ENCODE measurements at places on chromosomes 5 and 9.
A peak's percentile ranks its signal among the peaks of the same experiment; 100 is the strongest.

- no peak for DNase-seq
These were observed 226.0 kb upstream of the C9orf72 start for GRCh38 chr9:27799326-27799725.

DNA sequence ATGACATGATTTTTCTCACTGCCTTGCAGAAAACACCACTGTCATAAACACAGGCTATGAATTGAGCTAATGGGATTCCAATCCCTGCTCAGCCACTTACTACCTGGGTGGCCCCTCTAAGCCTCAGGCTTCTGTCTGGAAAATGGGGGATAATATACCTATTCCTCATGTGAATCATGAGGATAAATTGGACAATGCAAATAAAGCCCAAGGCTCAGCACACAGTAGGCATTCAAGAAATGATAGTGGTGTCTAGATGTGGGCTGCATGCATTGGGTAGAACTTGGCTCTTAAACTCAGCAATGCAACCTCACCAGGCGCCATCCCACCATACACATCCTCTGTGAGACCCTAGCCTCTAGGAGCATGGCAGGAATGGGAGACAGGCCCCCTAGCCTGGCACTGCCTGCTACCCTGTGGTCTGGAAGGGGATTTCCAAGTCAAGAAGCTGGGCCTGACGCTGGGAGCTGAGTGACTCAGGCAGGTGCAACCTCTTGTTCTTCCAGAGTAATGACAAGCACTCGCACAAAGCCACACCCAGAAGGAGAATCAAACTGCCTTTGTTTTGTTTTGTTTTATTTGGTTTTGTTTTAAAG lies 2.3 kb upstream of the TNIP1 start:
- DNase-seq, result no peak

DNA sequence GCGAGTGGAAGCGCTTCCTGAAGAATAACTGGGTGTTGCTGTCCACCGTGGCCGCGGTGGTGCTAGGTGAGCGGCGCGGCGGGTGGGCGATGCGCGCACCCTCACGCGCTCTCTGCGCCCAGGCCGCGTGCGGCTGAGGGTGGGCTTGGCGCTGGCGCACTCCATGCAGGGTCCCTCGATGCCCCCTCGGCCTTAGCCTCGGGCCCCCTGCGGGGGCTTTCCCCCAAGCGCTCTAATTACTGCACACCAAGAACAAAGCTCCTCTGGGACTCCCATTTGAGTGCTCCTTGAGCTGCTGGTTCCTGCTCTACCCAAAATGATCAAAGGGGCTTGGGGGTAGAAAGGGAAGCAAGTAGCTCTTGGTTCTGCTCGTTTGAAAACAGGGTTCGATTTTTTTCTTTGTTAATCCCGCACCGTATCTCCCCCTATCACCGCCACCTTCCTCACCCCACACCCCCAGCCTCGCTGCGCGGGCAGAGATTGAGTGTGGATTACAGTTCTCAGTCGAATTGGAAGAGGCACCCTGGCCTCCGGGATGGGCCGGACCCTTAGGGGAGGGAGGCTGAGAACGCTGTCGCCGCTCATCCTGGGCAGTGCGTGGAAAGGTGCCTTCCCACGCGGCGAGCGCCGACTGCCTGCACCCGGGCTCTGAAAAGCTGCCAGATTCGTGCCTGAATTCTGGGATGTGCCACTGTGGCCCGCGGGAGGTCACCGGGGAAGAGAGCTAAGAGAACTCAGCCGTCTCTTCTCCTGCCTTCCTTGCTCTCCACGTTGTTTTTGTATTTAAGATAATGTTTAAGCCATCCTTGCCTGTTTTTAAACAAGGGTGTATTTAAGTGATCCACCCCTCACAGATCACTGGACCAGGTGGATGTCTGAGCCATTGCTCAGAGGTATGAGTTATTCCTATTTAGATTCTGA lies 697 bp downstream of the SLC1A1 start:
- DNase-seq, result peak; percentile 12

DNA sequence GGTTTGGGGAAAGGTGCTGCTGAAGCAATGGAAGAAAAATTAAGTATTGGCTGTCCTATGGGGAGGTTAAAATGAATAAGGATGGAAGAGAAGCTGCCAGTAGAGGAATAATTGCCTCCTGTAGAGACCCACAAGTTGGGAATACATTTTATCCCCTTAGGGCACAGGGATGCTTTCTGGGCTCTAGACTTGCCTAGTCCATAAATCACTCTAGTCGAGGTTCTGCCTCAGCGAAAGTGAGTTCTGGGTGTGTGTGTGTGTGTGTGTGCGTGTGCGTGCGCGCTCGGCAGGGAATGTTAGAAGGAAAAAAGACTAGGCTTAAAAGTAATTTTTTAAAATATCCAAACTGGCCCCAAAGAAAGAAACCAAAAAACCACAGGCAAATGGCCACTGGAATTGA lies 291.6 kb downstream of the DOCK8 start:
- DNase-seq, result no peak

DNA sequence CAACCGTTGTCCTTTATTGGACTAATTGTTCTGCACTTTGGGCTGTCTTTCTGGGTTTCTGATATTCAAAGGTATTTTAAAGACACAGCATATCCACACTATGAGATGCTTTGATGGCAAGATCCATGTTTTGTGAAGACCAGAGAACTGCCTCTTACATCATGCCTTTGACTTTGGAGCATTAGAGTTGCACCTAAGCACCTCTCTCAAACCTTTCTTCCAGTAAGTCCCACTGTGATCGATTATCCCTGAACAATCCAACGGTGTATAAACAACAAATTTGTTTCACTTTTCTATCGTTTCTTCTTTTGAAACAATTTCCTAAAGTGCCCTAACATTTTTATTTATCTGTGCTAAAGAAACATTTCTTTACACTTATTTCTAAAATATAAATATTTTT lies 144.4 kb downstream of the KCTD16 start:
- no peak for DNase-seq

- no peak for DNase-seq
These were observed 119.5 kb upstream of the TNC start for GRCh38 chr9:115237385-115237998.

DNA sequence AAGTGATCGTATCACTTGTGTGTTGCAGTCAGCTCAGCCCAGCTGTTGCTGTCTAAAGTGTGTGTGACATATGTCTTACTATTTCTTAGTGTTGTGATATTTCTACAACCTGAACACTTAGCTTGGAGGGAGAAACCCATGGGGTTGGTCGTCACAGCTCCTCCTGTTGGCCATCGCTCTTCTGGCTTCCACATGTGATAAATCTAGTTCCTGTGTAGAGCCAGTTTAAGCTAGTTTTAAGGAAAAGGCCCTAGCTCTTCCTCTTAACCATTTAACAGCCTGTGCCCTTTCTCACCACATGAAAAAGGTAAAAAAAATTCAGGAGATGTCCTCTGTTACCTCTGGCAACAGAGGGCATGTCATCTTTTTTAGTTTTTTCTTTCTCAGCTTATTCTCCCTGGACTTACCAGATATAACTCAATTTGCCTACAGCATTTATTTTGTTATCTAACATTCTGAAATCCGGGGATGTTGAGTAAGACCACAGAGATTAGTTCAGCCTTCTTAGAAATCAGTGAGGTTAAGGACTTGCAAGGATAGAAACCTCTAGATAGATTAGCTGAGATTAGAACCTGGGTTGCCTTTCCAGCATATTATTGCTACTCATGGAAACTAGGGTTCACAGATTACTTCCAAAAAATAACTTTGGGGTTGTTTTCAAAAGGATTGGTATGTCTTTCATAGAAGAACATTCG lies 100.4 kb downstream of the GAPVD1 start:
- no peak for DNase-seq

DNA sequence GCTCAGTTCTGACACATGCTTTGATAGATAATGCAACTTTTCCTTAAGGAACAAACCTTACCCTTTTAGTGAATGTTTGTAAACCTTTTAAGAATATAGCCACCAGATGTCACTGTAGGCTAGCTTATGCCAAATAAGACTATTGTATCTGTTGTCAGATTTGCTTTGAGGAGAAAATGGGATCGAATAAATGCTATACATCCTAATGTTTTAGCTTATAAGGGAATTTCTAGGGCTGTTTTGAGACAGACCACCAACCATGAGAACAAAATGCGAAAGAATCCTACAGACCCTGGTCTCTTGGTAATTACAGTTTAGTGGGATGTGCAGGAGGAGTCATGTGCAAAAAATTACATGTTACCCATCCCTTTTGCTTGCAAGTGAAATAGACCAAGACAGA lies 127.6 kb upstream of the NMUR2 start:
- DNase-seq, result no peak

- no peak for DNase-seq
These were observed 20.0 kb upstream of the PCAT7 start for GRCh38 chr9:94534901-94535300.

- no peak for DNase-seq
These were observed 347.6 kb downstream of the GADD45G start for GRCh38 chr9:89952401-89952800.

GRCh38 chr5:170466988-170467707 lies 36.7 kb upstream of the KCNIP1 start:
- DNase-seq, result no peak

- DNase-seq, result no peak
These were observed 1.2 kb upstream of the MEGF9 start for GRCh38 chr9:120715389-120715924.

GRCh38 chr5:150202501-150202900 lies 12.6 kb downstream of the SLC6A7 start:
- DNase-seq, result no peak

DNA sequence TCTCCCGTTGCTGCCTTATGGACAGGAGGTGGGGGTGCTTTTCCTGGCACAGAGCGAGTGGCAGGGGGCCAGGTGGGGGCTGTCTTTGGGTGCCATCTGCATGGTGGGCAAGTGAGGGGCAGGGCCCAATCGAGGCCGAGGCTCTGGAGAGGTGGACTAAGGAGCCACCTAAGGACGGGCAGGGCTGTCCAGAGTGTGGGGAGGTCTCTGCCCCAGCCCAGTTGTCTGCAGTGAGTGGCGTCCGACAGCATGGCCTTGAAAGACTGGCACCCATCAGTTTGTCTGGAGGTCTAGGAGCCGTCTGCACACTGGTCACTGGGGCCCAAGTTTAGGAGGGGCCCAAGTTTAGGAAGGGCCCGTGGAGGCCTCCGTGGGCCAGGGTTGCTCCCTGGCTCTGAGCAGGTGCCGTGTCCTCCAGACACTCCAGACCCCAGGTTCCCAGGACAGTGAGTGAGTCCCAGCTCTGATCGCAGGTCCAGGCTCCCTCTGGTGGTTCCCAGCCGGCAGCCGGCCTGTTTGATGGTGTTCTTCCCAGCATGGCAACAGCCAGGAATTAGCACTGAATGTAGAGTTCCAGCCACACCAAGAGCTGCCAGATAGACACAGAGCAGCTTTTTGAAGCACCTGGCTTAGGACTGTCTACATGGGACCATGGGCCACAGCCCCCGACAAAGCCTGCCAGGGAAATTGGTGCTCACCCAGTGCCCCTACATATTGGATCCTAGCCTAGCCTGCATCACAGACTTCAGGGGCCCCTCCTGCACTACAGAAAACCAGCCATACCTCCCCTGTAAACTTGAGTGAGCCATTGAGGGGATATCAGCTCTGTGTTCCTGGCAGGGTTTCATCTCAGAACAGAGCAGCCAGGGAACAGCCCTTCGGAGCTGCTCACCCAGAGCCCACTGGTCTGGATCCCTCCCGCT lies 120.9 kb downstream of the WNK2 start:
- peak; percentile 56 for DNase-seq

DNA sequence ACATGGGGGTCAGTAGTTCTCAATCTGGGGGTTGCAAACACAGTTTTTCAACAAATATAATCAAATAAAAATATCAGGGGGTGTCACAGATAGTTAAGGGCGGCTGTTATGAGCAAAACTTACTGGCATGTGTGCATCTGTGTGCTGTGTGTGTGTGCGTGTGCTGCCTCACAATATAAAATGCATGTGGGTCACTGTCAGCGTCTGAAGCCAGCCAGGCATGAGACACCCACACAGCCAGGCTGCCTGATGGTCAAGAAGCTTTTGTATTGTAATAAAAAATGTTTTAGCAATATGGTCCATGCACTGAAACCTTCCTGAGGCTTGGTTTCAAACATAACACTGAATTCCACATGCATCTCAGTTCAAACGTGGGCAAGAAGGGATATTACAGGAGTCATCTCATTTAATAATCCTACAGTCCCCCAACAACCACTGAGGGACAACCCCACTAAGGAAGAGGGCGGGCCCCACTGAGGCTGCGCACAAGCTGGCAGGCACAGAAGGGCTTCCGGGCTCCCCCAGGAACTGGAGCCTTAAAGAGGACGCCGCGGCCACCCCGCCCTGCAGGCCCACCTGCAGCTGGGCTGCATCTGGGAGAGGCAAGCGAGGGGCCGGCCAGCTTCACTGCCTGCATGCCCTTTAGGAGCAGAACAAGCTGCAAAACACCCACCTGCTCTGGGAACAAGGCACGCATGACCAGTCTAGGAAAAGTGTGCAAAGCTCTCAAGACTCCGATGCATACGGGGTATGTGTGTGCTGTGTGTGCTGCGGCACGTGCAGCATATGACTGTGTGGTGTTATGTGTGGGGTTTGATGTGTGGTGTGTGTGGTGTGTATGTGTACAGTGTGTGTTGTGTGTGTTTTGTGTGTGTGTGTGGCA lies 14.1 kb downstream of the SEMA4D start:
- DNase-seq, result no peak

DNA sequence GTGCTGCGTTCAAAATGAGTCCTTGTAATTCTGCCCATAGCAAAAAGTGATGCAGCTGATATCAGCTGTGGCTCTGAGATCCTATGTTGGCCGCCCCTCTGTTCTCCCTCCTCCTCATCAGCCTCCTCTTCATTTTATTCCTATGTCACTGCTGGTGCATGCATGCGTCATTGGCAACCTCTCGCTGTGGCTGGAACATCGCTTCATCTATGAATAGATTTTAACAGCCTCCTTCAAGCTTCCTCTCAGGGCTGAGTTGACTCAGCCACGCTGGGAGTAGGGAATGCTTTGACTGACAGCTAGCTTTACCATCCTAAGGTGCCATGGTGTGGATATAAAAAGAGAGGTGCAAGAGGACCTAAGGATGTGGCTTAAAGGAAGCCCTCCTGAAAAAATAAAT lies 303.5 kb downstream of the PLK2 start:
- DNase-seq, result no peak

DNA sequence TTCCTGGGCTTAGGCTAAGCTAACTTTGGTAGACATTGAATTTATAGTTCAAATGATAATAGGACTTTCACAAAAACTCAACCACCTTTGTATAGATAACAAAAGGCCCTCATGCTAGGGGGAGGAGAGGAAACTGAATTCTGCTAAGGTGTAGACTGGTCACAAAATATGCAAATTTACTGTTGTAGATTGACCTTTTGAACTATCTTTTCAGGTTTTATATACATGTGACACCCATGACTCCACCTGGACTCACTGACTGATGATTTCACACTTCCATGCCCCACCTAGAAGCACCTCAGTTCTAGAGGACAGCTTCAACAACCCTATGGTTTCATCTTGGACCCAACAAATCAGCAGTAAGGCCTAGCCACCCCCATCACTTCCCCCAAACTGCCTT lies 165.7 kb downstream of the CEMIP2 start:
- no peak for DNase-seq

Measured in progenitor cell of endocrine pancreas (in vitro differentiated cells).